ENCODE measurements at places on chromosomes 13 and 19.

DNA sequence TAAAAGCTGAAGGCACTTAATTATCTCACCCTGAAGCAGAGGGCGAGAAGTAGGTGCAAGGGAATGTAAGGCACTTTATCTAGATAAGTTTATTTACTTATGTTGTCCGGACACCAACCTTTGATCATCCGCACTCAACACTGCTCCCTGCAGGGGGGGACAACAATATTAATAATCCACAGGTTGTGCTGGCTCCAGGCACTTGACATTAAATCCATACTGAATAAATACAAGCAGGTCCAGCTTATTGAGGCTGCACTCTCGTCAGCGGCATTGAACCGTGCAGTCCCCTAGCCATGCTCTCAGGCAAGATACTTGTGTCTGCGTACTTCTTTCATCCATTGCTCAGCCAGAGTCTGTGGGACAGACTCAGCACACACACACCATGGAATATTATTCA is 374.5 kb upstream of the NBEA start:
- no peak for DNase-seq

DNA sequence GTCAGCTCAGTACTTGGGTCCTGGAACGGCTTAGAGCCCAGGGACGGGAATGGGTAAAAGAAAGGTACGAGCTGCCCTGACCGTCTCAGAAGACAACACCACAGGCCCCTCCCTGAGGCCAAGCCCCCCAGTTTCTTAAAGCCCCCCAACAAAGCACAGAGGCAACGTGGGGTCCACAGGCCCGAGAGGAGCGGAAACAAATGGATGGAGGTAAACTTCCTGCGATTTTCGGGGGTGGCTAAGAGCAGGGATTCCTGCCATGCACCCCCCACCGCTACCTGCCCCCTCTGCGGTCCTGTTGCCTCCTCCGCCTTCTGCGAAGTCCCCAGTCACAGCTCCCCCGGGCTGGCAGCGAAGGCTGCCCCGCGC is 48.2 kb downstream of the PTPRS start:
- no peak for DNase-seq

DNA sequence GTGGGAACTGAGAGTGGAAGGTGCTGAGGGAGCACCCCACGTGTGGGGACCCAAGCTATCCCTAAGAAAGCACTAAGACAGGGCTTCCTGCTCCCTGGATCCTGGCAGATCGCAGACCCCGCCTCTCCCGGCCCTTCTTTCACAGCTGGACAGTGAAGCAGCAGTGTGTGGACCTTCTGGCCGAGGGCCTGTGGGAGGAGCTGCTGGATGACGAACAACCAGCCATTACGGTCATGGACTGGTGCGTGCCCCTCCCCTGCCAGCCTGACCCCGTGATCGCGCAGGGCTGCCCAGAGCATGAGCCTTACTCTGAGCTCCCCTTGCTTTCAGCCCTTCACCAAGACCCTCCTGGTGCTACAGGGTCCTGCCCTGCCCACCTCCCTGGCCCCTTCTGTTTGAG is 2.3 kb downstream of the NCCRP1 start:
- no peak for DNase-seq

- DNase-seq = no peak
Observed at GRCh38 chr13:21668732-21669275, 2.1 kb upstream of the FGF9 start.

DNA sequence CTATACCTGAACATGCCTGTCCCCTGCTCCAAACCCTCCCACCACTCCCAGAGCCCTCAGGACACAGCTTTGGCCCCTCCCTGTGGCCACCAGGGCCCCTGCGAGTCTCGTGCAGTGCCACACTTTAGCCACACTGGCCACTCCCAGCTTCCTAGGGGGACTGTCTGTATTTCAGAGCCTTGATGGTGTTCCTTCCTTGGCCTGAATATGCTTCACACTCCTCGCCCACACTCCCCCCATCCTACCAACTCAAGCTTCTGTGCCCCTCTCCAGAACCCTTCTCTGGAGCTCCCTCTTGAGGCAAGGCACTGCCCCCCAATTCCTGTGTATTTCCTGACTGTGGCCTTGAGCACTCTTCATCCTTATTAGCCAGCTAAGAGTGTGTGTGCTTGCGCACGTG is 80.2 kb downstream of the DPF1 start:
- DNase-seq = no peak

DNA sequence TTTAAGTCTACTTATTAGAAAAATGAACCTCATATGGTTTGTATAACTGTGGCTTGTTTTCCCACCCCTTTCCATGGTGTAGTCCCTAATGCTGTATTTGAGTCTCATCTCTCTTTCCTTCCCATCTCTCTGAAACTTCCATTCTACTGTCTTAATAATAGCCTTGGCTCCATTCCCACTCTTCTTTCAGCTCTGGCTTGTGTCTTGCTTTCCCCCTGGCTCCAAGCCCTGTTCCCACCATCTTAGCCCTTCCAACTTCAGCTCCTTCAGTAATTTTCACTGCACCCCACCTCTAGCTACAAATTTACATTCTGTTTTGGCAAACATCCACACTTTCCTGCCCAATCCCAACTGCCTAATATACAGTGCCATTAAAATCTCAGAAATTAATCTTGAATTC is 137.5 kb downstream of the SLITRK6 start:
- no peak for DNase-seq

GRCh38 chr19:4906963-4907362 is 2.3 kb upstream of the UHRF1 start:
- no peak for DNase-seq

- no peak for DNase-seq
Observed at GRCh38 chr19:46494146-46494940, 1.3 kb downstream of the PNMA8B start.

DNA sequence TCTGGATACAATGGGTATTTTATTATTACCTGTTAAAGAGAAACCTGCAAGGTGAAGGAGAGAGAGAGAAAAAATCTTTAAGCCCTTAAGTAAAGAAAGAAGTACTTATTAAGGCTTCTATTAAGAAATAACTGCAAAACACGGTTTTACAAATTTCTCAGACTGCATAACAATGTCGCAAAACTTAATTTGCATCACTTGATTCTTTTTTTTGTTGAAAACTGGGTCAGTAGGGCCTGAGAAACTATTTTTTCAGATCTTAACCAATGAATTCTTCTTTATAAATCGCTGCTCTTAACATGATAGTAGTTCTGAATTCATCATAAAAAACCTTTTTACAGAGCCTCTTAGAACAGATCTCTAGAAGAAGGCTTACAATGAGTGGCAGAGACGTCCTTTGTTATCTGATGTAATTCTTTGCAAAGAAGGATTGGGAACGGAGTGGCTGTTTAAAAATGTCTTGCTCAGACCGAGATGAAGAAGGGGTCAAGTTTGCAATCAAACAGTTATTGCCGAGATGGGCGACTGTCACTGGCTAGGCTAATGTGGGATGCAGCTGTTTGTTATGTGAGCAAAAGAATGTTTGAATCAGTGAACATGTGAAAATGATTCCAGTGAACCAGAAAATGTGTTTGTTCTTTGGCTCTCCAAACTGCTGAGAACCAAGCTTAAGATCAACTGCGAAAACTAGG is 76.3 kb downstream of the ZNF536 start:
- DNase-seq = no peak

GRCh38 chr19:13291913-13292312 is 141.7 kb downstream of the IER2 start:
- no peak for DNase-seq

- DNase-seq = no peak
Observed at GRCh38 chr19:41711376-41712261, 3.2 kb downstream of the CEACAM5 start.

DNA sequence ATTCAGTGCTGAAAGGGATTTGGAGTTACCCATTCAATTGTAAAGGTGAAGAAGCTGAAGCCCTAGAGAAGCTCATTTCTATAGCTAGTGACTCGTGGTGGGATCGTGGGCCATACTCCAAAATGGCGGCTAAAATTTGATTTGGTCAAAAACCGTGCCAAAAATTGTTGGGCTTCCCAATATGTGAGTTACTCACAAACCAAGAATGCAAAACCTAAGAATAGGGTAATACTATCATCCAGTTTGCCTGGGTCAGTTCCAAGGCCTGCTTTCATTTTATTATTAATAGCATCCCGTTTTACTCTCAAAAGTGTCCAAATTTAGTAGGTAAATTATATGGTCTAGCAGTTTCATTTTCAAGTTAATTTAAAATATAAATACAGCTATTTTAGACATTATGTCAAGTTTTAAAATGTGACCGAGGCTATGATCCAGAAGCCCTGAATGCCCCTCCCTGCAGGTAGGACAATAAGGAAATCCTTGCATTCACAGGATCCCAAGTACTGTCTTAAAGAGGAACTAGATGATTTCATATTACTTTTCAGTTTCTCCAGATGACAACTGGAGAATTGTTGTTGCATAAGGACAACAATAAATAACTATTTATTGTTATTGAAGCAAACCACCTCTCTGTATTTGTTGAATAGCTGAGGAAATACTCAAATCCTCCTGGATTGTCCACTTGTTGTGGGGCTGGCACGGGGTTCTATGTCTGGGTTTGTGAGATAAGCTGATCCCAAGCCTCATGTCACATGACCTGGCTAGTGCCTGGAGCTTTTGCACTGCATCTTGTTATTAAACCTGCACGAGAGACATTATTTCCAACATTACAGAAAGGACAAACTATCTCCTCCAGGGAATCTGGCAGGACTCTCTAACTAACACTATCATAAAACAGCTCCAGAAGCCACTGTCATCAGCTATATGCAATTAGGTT is 11.6 kb upstream of the RAP2A start:
- DNase-seq = no peak

GRCh38 chr19:56263319-56263718 is 9.2 kb upstream of the EDDM13 start:
- no peak for DNase-seq

DNA sequence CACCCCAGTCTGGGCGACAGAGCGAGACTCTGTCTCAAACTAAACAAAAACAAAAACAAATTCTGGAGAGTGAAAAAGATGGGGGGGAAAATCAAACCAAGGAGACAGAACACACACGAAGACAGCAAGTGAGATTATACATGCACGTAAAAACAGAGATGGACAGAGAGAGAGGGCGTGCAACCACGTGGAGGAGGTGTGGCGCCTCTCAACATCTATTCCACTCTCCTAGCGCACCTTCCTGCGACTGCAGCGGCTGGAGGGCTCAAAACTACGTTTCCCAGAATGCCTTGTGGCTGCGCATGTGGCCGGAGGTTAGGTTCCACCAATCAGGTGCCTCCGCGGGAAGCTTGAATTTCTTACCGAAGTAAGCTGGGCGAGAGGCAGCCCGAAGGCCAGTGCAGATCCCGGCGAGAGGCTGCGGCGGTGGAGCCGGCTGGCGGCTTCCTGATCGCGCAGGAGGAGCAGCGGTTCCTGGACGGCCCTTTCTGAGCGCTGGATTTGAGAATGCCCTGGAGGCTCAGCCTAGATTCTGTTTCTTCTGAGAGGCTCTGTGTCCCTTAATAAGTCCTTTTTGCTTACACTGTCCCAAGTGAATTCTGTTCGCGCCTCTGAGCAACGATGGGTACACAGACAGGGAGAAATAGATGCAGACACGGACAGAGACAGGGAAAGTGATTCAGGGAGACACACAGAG is 13.1 kb upstream of the NANOS2 start:
- DNase-seq = peak; percentile 96

- DNase-seq = no peak
Observed at GRCh38 chr13:77329911-77330584, 3.2 kb upstream of the MYCBP2 start.

GRCh38 chr13:29572575-29572974 is 22.9 kb downstream of the SLC7A1 start:
- no peak for DNase-seq

DNA sequence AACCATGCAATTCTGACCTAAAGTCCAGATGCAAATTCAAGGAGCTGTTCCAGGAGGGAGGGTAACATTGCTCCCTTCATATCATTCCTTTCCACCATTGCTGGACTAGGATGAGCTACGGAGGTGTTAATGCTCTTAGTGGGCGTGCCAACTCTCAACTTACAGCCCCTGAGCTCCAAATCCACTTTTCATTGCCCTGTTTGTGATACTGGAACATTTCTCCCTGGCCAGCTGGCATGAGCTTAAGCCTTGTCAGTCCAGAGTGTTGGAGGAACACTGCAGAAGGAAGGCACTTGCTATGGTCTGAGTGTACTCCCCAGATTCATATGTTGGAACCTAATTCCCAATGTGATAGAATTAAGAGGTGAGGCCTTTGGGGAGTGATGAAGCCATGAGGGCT is 70.4 kb upstream of the FARP1 start:
- no peak for DNase-seq

DNA sequence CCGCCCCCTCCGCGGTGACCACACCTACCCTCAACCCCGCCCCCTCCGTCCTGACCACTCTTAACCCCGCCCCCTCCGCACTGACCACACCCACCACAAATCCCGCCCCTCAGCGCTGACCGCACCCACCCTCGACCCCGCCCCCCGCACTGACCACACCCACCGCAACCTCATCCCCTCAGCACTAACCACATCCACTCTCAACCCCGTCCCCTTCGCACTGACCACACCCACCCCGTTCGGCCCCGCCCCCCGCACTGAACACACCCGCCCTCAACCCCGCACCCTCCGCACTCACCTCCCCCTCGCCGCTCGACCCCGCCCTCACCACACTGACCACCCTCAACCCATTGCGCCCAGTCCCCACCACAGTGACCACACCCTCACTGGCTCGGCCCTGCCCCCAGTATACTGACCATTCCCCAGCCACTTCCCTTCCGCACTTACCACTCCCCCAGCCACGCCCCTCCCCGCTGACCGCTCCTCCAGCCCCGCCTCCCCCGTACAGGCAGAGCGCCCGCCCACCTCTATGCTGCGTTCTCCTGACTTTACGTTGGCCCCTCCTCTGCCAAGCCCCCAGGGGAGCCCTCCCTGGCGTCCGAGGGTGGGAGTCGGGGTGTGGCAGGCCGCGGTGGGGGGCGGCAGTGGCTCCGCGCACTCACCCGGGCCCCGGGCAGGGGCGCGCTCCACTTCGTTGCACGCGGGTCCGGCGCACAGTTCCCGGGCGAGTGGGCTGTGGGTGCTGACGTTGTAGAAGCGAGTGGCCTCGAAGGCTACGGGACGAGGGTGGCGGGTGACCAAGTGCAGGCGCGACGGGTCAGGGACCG is 8.4 kb downstream of the F2RL3 start:
- no peak for DNase-seq

DNA sequence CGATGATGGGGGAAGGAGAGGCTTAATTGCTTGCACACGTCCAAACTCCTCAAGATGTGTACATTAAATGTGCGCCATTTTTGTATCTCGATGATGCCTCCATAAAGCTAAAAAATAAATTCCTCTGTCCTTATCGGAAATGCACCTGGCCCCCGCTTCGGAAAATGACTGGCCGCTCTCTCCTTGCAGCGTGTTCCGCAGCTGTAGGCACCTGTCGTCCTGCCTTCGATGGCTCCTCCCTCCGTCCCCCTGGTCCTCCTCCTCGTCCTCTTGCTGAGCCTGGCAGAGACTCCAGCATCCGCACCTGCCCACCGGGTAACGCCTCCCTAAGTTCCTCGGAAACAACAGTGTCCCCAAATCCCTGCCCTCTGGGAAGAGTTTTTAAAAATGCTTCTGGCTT is 1.1 kb downstream of the GALP start:
- DNase-seq = no peak

GRCh38 chr13:93996481-93996880 is 483.0 kb downstream of the DCT start:
- no peak for DNase-seq

Data from COR-L47 (cell line).